ENCODE measurements at places on chromosomes 2 and 18. TPM values are rescaled to one million over a fixed set of nuclear protein-coding genes. Genes with fewer than 3 reads are reported as not detected.

The HDAC4 gene
- total RNA-seq, result 34.2 TPM

The GGCX gene
- total RNA-seq, result 32.3 TPM

The AGPS gene
- 64.6 TPM for total RNA-seq

The STRADB gene
- 25.1 TPM for total RNA-seq

The NAT8 gene
- total RNA-seq, result not detected

The ADCYAP1 gene
- 3.7 TPM for total RNA-seq

The SERPINB3 gene
- 1.3 TPM for total RNA-seq

The CCDC68 gene
- 5.0 TPM for total RNA-seq

The MYO5B gene
- 12.8 TPM for total RNA-seq

Measured in tongue (tissue), 3 donors.